ENCODE measurements at places on chromosomes 4 and X.

DNA sequence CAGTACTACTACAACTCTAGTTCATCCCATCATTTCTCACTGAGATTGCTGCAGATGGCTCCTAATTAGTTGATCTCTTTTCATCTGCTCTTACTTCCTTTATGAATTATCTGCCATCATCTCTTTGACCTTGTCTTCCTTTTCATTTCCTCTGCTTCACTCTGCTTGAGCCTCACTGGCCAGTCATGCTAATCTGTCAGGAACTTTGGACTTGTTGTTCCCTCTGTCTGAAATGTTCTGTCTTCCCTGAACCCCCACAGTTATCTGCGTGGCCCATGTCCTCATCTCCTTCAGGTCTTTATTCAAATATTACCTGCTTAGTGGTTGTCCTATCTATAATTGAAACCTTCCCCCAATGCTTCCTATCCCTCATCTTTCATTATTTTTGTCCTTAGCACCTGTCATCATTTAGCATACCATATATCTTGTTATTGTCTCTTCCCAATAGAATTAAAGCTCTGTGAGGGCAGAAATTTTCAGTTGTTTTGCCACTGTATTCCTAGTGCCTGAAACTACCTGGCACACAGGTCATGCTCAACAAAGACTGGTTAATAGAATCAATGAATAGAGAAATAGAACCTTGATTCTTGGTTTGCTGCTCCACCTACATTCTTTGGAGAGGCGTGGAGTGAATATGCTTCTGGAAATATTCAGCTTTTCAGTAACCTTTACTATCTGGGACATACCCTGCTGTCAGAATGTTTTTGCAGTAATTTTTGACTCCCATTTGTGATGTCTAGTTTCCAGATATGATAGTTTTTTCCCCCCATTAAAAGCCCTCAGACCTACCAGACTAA is 5.0 kb downstream of the SLC4A4 start:
- no peak for DNase-seq

DNA sequence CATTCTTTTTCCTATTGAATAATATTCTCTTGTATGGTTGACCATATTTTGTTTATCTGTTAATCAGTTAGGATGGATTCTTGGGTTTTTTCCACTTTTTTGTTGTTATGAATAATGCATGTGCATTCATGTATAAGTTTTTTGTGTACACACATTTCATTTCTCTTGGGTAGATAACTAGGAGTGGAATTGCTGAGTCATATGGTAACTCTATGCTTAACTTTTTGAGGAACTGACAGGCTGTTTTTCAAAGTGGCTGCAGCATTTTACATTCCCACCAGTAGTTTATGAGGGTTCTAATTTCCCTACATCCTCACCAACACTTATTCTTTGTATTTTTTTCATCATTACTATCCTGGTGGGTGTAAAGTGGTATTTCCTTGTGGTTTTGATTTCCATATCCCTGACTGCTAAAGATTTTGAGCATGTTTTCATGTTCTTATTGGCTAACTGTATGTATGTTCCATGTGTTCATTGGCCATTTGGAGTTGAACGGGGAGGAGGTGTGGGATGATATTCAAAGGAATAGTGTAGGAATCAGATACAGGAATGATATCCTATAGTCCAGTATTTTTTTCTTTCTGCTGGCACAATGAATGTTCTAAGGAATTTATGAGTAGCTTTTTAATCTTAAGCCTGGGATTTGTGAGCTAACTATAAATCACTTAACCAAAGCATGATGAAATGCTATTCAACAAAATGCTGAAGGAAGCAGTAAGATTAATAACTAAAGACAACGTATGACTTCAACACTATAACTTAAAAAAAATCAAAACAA is 114.3 kb downstream of the AMELX start:
- DNase-seq: no peak

- DNase-seq: no peak
These were observed 49.4 kb upstream of the PRDM5 start for GRCh38 chr4:120971884-120972283.

- DNase-seq: no peak
These were observed 46.6 kb upstream of the CHRNA9 start for GRCh38 chr4:40288566-40288965.

DNA sequence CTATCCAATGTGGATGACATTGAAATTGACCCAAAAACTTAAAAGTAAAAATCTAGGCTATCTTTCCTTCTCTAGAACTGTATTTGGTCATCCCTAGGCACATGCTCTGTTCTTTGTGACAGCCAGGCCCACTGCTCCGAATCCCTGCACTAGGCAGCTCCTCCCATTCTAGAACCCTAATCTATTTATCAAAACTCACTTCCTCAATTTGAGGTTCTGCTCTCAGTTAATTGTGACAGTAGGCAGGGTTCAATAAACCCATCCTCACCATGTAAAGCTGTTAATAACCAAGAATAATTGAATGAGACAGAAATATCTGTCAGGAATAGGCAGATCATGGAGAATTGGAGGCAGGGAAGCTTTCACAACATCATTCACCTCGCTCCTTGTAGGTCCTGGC is 51.9 kb upstream of the IRF2 start:
- DNase-seq: no peak

- DNase-seq: no peak
These were observed 35.2 kb downstream of the EGF start for GRCh38 chr4:109947918-109948317.

GRCh38 chr4:173280998-173281397 is 53.2 kb downstream of the HMGB2 start:
- DNase-seq: no peak

- no peak for DNase-seq
These were observed 758 bp downstream of the SDAD1 start for GRCh38 chr4:75989846-75990528.

DNA sequence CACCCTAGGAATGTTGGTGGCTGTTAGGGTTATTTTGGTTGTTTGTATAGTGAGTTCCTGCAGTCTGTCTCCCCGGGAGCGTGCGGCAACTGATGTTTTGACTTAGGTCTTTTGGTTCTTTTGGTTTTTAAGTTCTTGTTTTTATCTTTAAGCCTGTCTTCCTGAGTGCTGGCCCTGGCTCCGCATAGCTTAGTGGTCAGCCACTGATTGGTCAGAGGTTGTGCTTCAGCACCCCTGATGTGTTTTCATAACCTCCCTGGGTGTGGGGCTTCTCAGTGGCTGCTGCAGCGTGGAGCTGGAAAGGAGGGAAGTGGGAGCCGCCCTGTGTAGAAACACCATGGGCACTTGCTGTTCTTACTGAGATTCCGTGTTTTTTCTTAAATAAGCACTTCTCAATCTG is 5.1 kb downstream of the PIGG start:
- DNase-seq: peak; percentile 55

DNA sequence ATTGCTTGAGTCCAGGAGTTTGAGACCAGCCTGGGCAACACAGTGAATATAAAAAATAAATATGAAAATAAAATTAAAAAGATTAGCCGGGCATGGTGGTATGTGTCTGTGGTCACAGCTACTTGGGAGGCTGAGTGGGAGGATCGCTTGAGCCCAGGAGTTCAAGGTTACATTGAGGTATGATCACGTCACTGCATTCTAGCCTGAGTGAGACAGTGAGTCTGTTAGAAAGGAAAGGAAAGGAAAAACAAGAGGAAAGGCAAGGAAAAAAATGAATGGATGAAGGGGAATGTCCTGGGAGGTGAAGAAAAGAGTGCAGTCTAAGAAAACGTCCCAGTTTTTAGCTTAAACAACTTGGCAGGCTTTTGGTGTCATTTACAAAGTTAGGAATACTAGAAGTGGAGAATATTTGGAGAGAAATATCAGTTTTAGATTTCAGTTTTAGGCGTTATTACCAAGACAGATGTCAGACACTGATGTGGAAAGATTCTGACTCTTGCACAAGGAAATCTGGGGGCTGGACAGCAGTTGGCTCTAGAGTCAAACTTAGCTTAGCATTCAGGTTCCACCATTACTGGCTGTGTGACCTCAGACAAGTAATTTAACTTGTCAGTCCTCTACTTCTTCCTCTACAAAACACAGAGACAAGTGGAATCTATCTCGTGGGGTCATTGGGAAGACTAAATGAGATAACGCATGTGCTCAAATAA is 139.0 kb downstream of the TSPAN5 start:
- DNase-seq: no peak

GRCh38 chrX:16076834-16077233 is 46.5 kb upstream of the GRPR start:
- no peak for DNase-seq

DNA sequence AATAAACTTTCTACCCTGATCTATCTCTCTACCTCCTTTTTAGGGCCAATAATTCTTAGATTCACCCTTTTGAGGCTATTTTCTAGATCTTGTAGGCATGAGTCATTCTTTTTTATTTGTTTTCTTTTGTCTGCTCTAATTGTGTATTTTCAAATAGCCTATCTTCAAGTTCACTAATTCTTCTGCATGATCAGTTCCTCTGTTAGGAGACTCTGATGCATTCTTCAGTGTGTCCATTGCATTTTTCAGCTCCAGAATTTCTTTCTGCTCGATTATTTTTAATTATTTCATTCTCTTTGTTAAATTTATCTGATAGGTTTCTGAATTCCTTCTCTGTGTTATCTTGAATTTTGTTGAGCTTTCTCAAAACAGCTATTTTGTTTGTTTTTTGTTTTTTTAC is 11.3 kb downstream of the CXorf58 start:
- no peak for DNase-seq

GRCh38 chr4:36243355-36244256 is 708 bp downstream of the ARAP2 start:
- no peak for DNase-seq

DNA sequence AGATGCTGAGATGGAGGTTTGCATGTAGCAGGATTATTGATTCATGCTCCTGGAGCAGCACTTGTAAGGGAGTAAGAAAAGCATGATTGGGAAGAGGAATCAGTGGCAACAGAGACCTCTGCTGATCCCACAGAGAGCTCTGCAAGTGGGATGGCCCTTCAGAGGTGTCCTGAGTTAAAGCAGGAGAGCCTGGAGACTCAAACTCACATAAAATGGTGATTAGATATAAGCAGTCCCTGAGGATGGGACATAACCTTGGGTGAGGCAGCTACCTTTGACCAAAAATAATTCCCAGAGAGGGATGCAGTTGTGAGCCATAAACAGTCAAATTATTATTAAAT is 25.4 kb upstream of the BMPR1B start:
- no peak for DNase-seq

DNA sequence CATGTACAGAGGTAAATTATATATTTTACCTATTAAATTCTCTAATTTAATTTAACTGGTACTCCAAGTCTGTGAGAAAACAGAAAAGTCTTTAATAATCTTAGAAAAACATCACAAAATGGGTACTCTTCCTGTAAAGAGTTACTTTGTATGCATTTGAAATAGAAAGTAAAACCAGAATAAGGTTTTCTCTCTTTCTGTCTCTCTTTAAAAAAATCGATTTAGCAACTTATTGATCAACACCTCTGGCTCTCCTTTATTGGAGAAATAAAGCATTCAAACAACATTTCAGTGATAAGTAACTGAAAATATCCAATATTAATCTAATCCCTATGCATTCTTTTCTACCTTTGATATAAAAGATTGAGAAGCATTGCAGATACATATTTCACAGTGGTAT is 27.4 kb downstream of the ATOH1 start:
- no peak for DNase-seq

DNA sequence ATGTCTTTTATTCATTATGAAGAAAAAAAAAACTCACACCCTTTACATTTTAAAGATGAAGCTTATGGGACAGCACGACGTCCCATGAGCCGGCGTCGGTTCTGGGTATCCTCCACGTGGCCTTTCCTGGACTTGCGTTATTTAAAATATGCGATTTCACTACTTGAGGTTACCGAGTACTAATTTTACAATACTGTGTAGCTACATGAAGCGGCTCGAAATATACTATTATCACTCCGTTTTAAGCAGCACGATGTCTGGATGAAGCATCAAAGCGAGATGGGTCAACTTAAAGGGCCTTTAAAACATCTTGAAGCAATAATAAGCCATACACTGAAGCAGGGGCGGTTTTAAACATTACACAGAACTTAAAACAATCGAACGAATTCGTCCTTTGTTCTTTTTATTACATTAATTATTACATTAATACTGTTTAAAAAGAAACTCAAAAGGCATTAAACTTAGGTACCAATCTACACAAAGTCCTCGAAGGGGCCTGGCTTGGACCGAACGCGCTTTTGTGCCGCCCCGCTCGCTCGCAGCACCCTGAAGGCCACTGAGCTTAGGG is 1.4 kb upstream of the KLF3 start:
- no peak for DNase-seq
